Body of pancreas (tissue), 4 donors: ENCODE measurements at places on chromosomes 11 and 22. TPM values are rescaled to one million over a fixed set of nuclear protein-coding genes. Genes with fewer than 3 reads are reported as not detected.
A peak's percentile ranks its signal among the peaks of the same experiment; 100 is the strongest.

DNA sequence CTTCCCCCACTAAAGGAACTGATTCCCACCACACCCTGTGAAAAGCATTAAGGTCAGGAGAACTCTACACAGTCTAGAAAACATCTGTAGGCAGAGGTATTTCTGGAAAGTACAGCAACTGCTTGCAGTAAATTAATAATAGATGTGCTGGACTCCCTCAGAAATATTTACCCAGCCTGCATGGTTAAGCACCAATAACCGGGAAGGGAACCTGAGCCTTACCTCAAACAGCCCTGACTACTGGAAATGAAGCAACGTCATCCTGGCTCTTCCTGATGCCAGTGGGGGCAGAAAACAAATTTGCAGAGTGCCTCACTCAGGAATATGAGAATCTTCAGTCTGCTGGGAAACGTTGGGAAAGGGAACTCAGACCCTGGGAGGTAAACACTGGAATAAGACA lies 318.1 kb downstream of the TENM4 start:
- no peak for DNase-seq

DNA sequence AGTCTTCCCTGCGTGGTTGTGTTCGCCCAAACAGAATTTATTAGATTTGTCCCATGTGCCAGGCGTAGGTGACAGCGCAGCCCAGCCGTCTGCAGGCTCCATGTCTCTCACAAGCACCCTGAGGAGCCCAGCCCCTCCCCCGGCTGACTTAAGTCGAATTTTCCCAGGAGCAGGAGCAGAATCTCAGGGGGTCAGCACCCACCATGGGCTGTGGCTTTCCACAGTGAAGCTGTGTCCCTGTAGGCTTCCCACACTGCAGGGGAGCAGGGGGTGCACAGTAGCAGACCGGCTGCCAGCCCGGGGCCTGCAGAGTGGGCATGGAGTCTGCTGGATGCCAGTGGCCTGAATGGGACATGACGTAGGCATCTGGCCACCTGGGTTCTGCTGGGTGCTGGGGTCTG lies 16.0 kb downstream of the PARVG start:
- DNase-seq = no peak

DNA sequence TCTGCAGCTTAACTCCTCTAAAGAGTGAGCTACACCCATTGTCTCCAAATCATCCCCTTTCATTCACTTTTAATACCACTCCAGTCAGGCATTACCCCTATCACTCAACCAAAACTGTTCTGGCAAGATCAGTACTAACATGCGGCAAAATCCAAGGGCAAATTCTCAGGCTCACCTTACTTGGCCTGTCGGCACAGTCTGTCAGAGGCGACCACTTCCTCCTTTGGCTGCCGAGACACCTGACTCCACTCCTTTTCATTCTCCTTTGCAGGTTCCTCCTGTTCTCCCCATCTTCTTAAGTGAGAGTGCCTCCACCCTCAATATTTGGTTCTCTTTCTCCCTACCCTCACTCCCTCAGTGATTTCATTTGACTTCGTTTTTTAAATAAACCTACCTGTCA lies 4.2 kb downstream of the C11orf91 start:
- DNase-seq = peak; percentile 69

MIOX gene
- not detected for total RNA-seq

NAALAD2 gene
- total RNA-seq = 1.6 TPM

CCDC89 gene
- not detected for total RNA-seq
